ENCODE measurements at places on chromosomes 4 and X.

DNA sequence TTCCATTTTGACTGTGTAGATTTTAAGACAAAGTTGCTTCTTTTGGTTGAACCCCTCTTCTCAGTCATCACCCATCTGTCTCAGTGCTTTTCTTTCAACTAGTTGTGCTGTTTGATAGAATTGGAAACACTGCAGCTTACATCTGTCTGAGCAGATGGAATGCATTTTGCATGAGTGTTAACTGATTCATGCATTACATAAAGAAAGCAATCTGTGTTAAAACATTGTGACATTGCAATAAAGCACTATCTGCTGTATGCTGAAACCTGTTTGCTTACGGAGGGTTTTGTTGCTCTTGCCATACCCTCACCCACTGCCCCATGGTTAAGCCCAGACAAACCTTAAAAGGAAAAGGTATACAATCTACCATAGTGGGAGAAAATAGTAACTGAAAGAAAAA lies 47.4 kb downstream of the NRK start:
- no peak for DNase-seq

GRCh38 chr4:112321776-112322684 lies 24.9 kb downstream of the ALPK1 start:
- peak; percentile 37 for DNase-seq

- no peak for DNase-seq
Observed at GRCh38 chr4:169611157-169611556, 1.2 kb downstream of the NEK1 start.

GRCh38 chr4:155748039-155748438 lies 10.8 kb upstream of the GUCY1B1 start:
- no peak for DNase-seq

- no peak for DNase-seq
Observed at GRCh38 chrX:149629730-149630387, 1.7 kb downstream of the TMEM185A start.

- no peak for DNase-seq
Observed at GRCh38 chrX:39442332-39442731, 641.1 kb downstream of the MID1IP1 start.

GRCh38 chr4:143353797-143354196 lies 17.1 kb downstream of the GAB1 start:
- DNase-seq = no peak

- no peak for DNase-seq
Observed at GRCh38 chr4:41525129-41525528, 12.8 kb upstream of the LIMCH1 start.

- DNase-seq = no peak
Observed at GRCh38 chr4:145351162-145351561, 130.5 kb upstream of the SMAD1 start.

- DNase-seq = no peak
Observed at GRCh38 chrX:41055740-41056139, 29.5 kb upstream of the USP9X start.

- no peak for DNase-seq
Observed at GRCh38 chr4:10079912-10080588, 36.5 kb downstream of the WDR1 start.

DNA sequence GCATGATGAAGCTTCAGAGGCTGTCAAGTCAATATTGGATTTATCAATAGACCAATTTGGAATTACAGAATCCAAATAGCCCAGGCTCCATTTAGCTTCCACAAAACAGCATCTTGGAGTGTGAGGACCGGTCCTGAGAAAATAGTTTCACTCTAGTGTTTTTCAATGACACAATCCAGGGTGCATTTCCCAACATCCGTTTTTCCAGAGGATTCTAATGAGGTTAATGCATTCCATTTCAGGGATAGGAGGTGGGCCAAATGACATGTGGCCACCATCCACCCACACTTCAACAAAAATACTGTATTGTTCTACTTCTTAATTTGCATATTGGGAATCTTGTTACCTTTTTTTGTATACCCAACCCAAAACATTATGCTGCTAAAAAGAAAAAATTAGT lies 229.8 kb upstream of the LDB2 start:
- DNase-seq = no peak

DNA sequence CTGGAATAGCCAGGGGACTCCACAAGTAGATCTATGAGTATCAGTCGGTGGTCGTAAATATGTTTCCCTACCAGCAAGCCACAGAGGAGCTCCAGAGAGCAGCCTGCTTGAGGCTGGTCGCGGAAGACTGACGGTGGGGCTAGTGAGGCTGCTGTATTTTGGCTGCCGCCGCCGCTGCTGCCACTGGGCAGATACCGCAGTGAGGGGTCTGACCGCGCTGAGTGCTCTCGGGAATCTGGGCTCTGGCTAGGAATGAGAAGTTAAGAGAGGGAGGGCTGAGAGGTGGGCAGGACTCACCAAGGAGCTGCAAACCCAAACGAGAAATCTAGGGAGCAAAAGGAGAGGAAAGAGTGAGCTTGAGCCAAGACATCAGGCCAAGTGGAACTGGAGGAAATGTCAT lies at the start of gene EXOC1L:
TSS of gene EXOC1L (plus strand) at position 157 of the 400 bp plus-strand sequence. CDS start at position 394, 237 bp downstream.
- DNase-seq = peak; percentile 17

- no peak for DNase-seq
Observed at GRCh38 chrX:30875957-30876356, 13.1 kb downstream of the TAB3 start.

DNA sequence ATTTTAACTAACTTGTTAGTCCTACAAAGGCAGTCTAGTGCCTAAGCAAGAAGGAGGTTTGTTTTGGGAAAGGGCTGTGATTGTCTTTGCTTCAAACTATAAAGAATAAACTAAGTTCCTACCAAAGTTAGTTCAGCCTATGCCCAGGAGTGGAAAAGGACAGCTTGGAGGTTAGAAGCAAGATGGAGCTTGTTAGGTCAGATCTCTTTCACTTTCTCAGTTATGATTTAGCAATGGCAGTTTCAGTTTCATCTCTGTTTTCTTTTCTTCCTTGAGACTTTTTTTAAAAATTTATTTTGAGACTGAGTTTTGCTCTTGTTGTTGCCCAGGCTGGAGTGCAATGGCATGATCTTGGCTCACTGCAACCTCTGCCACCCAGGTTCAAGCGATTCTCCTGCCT lies 82.9 kb upstream of the NLGN4X start:
- no peak for DNase-seq

- no peak for DNase-seq
Observed at GRCh38 chrX:30751497-30751896, 98.3 kb downstream of the GK start.

DNA sequence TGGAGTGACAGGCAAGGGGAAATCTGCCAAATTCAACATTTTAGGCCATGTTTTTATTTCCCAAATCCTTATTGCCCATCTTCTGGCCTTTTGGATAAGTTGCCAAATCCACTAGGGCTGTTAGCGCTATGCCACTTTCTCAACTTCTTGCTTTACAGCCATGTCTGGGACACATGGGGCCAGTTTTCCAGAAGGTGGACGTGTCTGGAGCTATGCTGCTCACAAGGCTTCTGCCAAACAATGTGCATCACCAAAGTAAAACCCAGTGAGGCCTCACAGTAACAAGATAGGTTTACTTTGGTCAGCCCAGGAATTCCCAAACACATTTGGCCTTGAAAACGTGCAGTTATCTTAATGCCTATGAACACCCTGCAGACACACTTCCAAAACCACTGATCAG lies 142.9 kb downstream of the MID1 start:
- no peak for DNase-seq

- no peak for DNase-seq
Observed at GRCh38 chrX:314049-314448, 4.5 kb downstream of the GTPBP6 start.

DNA sequence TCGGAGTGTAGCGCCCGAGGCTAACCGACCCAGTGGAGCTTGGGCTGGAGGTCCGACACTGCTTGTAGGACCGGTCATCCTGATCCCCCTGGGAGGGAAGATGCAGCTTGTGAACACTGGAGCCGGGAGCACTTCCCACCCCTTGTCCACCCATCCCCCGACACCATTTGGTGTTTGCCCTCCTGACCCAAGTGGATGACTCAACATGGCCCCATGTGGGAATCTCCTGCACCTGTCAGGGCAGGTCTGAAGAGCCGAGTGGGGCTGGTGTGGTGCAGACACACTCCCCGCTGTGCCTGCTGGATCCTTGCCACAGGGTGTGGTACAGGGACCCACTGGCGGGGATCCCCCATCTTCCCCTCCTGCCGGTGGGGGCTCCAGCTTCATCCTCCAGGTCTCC lies 90.0 kb upstream of the AFAP1 start:
- DNase-seq = no peak

DNA sequence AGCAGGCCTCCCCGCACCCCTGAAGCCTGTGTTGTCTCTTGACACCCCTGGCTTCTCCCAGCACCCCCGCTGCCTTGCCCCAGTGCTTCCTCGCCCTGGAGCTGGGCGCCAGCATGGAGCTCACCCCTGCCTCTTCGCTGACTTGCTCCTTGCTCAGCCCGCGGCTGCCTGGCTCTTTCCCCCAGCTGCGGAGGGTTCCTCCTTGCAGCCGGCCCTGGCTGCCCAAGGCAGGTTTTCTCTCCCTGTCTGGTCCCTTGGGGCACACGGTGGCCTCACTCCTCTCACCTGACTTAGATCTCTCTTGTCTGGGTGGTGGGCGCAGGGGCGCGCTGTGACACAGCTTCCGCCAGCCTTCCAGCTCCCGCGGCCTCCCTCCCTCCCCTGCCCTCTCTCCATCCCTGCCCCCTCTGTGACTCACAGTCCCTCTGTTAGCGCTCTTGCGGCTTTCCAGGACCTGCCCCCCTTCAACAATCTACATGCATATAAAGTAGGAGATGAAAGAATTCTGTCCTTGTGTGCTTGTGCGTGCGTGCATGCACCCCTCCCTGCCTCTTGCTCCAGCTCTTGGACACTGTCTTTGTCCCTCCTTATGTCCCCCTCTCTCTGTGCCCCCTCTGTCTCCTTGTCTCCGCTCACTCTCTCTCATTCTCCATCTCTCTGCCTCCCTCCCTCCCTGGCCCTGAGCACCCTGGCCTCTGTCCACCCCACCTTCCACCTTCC lies 2.2 kb downstream of the PLXNB3 start:
- DNase-seq = no peak

- DNase-seq = no peak
Observed at GRCh38 chr4:138307319-138307718, 65.2 kb upstream of the SLC7A11 start.

DNA sequence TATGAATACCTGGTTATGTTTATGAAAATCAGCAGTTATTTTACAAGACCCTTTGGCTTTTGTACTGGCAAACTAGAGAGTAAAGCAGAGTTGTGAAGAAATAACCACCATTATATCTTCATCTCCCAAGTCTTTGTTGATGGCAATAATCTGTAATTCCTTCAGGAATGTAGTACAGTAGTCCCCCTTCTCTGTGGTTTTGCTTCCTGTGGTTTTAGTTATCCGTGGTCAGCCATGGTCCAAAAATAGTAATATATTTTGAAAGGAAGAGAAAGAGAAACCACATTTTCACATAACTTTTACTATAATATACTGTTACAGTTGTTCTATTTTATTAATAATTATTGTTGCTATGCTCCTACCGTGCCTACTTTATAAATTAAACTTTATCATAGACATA lies 27.8 kb downstream of the BANK1 start:
- no peak for DNase-seq

GRCh38 chrX:135497736-135498135 lies 22.7 kb upstream of the INTS6L start:
- no peak for DNase-seq

GRCh38 chr4:25330905-25331808 lies 18.6 kb downstream of the ZCCHC4 start:
- DNase-seq = no peak

GRCh38 chr4:188417181-188417580 lies 277.9 kb downstream of the TRIML1 start:
- no peak for DNase-seq

- DNase-seq = no peak
Observed at GRCh38 chrX:129744861-129745321, 6.1 kb downstream of the XPNPEP2 start.

GRCh38 chr4:63325140-63325539 lies 1084.1 kb downstream of the TECRL start:
- no peak for DNase-seq

DNA sequence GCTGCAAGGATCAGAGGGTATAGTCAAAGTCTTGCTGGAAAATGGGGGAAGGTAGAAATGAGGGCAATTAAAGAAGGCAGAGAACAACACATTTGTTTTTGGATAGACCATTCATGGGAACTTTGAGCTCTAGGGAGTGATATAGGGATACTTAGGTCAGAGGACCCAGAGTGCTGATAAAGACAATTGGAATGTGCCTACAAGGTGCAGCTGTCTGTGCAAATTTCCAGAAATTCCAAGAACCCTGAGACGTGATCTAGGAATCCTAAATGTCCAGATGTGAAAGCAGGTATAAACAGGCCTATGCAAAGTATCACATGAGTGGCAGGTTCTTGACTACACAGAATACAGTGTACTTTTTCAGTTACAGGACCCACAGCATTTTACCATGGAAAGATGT lies 24.2 kb downstream of the FNIP2 start:
- no peak for DNase-seq

GRCh38 chrX:76433219-76433618 lies 5.7 kb downstream of the MAGEE1 start:
- no peak for DNase-seq

DNA sequence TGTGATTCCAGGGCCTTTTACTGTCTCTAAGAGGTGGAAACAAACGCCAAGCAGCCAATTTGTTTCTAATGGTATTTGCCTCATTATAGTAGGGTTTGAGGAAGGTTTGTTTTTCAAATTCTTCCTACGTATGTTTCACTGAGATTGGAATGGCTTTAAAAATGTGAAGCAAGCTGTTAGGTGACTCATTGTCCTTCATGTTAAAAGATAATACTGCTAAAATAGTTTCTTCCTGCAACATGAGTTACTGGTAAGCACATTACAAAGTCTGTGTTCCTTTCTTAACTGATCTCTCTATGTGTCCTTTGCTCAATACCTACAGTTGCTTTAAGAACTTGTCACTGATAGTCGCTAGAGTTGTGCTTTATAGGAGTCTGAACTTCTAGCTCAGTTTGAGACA lies 1183.9 kb downstream of the RPA4 start:
- DNase-seq = no peak

DNA sequence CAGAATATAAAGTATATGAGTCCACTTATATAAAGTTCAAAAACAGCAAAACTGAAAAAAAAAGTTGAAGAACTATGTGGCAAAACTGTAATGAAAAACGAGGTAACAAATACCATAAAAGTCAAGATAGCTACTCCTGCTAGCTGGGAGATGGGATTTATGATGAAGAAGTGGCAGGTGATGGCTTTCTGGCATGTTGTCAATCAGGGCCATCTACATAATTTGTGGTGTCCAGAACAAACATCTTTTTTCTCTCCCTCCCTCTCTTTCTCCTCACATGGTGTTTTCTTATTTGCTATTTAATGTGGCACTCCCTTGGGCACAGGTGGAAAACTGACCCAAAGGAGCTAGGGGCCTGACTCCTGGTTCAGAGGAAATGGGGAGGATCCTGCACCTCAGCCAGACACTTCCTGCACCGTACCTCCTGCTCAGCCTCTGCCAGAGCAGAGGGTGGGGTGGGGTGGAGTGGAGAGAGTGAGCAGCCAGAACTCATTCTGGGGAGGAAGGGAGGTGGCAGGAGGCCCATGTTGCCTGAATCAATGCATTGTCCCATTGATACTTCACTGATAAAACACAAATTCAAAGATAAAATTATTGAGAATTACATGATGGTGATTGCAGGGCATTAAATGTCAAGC lies 5.3 kb upstream of the SAP30 start:
- DNase-seq = no peak

GRCh38 chr4:6271206-6271605 lies 1.6 kb downstream of the WFS1 start:
- DNase-seq = no peak

Measured in progenitor cell of endocrine pancreas (in vitro differentiated cells).